Stimulated activated CD8-positive, alpha-beta memory T cell treated with anti-CD3 and anti-CD28 coated beads, Interleukin-4, amount 100 ng/mL, for 1 hour (primary cell): ENCODE measurements at places on chromosomes 2 and 18.

DNA sequence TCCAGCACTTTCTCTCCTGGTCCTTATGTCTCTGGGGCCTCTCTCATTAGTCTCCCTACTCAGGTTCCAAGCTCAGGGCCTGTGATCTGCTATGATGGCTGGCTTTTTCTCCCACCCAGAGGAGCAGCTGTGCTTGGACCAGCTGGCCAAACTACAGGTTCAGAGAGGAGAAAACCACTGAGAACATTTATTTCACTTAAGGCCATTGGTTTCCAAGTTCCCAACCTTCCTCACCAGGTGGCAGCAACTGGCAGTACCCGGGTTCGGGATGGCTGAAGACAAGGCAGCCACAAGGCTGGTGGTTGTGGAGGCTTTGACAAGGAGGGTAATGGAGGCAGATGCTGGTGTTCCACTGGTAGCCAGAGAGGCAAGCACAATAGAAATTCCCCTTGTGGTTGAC is 29.9 kb upstream of the SELENOI start:
- DNase-seq = no peak

DNA sequence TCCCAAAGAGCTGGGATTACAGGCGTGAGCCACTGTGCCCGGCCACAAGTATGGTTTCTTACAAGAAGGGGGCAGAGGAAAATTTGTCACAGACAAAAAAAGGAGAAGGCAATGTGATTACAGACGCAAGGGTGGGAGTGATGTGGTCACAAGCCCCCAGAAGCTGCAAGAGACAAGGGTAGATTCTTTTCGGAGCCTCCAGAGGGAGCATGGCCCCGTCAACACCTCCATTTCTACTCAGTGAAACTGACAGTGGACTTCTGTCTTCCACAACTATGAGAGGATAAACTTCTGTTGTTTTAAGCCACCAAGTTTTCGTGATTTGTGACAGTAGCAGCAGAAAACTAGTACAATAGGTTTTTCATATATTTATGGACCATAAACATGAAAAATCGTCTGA is 2.1 kb upstream of the TCF7L1 start:
- no peak for DNase-seq

GRCh38 chr18:10833656-10834055 is 307.8 kb downstream of the NAPG start:
- no peak for DNase-seq

DNA sequence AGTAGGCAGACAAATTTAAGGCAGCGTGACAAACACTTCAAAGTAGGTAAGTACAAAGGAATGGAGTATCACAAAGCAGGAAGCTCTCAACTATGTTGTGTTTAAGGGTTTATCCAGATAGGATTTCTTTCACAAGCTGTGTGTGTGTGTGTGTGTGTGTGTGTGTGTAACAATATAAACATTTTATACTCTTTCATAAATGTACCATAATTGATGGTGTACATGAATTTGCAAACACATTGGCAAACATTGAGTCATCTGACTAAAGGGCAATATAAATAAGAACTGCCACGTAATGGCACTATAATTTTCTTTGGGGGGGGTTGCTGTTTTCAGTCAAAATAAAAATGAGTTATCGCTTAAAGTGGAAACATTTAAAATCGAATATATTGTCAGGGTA is 1004.4 kb upstream of the DDX18 start:
- DNase-seq = no peak

DNA sequence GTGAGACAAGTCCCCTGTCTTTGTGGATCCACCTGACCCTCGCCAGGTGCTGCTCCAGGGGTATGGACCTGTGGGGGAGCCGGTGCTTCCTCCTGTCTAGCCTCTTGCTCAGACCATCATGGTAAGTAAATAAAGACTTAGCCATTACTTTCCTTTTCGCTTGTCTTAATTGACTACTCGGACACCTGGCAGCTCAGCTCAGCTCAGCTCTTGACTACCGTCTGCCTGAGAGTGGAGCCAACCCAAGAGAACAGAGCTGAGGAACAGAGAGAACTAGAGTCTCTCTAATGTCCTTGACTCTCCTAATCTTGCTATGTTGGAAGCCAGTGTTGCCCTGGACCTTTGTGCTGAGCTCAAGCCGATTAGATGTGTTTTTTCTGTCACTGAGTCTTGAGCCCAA is 170.3 kb upstream of the CXCR4 start:
- DNase-seq = no peak

GRCh38 chr18:23816740-23817139 is 127.5 kb downstream of the LAMA3 start:
- no peak for DNase-seq

- DNase-seq = no peak
These were observed 42.1 kb upstream of the NEMP2 start for GRCh38 chr2:190576573-190576972.

DNA sequence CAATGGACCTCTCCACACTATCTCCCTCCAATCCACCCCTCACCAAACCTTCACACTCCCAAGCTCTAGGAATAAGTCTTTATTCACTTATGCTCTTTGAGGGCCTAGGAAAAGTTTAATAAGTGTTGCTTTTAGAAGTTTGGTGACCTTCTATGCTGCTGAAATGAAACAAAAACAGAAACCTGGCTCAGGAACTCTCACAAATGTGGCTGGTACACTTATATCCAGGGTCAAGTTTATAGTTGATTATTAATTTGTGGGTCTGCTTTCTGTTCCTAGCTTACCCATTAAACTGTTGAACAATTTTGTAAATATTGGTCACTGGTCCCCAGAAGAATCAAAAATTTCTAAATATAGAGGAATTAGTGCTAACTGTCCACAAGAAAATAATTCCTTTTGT is 14.2 kb upstream of the ANKRD44 start:
- no peak for DNase-seq

GRCh38 chr18:56565551-56566345 is 72.6 kb downstream of the TXNL1 start:
- DNase-seq = no peak

GRCh38 chr2:134713176-134713575 is 5.6 kb downstream of the TMEM163 start:
- no peak for DNase-seq

DNA sequence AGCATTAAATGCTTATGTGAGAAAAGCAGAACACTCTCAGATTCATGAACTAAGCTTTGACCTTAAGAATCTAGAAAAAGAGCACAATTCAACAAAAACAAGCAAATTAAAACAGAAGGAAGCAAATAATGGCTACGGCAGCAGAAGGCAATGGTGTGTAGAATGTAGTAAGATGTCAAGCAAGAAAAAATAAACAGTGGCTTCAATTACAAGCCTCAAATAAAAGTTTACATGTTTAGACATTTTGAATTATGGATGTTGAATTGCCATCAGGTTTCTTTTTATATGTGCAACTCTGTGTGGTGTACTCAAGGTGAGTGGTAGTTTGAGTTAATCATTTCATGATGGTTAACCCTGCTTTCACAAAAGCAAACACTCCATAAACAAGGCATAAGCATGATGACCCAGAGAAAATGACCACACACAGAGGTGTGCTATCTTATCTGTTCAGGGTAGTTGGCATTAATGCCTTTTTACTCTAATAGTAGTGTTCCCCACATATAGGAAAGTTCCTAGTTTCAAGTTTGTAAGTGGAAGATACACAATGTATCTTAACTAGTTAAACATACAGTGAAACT is 207.1 kb downstream of the FIGN start:
- DNase-seq = no peak

GRCh38 chr2:241818229-241818942 is 9.4 kb downstream of the NEU4 start:
- DNase-seq = no peak

DNA sequence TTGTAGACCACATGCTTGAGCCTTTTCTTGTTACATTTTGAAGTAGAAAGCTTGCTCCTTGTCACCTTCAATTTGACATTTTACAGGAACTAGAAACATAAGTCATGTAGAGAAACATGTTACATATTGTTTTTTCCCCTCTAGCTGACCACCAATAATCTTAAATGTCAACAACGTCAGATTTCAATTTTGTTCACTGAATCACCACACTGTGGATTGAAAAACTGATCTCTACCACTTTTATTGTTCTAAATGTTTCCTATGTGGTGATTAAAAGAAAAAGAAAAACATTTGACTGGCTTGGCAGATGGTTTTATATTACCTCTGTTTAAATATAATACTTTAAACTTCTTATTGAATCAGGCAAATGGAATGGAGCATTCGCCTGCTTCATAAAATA is 87.7 kb downstream of the DSEL start:
- no peak for DNase-seq

GRCh38 chr2:64300066-64300465 is 153.9 kb upstream of the LGALSL start:
- DNase-seq = no peak

DNA sequence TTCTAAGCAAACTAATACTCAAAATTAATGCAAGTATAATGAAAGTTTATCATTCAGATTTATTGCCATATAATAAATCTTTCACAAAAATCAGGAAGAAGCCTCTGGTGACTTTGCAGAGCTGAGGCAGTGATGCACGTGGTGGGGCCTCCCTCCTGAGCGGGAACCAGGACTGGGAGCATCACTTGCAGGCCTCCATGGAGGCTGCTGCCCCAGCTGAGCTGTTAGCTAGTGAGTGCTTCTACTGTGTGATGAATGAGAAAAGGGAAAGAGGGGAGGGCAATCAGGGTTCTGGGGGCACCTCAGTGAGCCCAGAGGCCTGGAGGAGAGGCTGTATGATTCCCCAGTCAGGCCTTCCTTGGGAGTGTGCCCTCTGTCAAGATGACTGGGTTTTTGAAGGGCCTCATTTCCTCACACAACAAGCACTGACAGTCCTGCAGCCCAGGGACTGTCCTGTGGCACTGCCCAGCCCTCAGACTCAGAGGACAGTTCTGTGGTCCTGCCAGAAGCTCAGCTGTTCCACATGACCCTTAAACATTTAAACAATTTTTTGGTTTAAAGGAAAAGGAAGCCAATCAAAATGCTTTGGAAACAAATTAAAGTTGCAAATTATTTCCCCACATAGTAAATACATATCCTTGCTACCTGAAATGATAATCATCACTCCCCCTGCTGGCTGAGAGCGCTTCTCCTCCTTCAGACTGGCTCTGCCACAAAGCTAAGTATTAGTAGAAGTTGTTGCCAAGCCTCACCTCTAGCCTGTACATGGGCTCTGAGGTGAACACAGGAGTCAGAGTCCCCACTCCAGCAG is 90.9 kb upstream of the SMAD7 start:
- DNase-seq = no peak

- DNase-seq = no peak
These were observed 337.4 kb downstream of the PTPRM start for GRCh38 chr18:7904529-7904928.

DNA sequence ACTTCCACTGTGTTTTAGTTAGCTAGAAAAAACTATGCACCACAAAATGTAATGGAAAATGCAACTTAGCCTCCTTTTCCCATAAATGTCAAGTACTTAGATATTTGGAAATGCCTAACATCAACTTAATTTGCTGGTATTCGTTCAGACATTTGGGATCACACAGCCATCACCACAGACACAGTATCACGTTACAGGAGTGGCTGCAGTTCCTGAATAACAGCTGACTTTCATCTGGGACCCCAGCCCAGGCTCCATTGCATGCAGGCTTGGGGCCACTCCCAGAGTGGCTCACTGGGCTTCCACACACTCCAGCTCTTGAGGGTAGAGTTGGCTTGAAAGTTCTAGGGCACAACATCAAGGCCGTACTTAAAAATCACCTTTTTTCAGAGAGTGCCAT is 9.3 kb downstream of the TMEM182 start:
- no peak for DNase-seq

DNA sequence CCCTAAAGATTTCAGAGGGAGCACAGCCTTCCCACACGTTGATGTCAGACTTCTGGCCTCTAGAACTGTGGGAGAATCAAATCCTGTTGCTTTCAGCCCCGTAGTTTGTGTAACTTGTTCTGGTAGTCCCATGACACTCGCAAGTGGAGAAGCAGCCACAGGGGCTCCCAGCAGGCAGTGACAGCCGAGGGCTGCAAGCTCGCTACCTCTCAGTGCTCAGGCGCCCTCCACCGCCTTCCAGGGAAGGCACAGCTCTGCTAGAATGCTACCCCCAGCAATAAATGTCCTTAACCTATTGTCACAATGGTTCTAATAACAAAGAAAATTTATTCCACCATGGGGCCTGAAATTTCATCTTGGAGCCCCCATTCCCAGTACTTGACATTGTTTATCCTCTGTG is 143.1 kb upstream of the ZNF236 start:
- DNase-seq = no peak

DNA sequence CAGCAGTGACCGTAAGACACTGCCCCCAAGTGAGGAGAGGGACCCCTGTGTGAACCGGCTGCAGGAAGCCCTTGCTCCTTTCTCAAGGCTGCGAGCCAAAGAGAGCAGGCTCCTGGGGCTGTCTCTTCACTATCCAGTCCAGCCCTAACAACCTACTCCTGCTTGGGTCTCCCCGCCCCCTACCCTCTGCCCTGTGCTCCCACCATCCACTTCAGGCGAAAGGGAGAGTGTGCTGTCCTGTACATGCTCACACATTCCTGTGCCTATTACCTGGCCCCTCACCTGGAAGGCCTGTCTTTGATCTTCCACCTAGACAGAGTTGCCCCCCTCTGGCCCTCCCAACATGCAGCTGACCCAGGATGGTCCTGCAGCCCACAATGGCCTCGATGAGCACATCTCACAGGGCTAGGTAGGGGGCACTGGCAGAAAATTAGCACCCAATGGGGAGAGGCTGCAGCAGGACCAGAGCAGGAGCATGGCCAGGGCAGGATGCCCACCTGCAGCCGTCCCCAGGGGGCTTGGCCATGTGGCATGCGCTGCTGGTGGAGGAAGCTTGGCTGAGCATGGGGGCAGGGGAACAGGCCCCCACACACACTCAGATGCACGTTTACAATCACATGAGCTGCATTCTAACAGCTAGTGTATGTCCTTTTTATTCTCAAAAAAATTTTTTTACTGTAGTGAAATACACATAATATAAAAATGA is 93.5 kb downstream of the POLR1A start:
- no peak for DNase-seq
